A549 (cell line): ENCODE measurements at places on chromosomes 3 and 15. TPM values are rescaled to one million over a fixed set of nuclear protein-coding genes. Genes with fewer than 3 reads are reported as not detected.

DNA sequence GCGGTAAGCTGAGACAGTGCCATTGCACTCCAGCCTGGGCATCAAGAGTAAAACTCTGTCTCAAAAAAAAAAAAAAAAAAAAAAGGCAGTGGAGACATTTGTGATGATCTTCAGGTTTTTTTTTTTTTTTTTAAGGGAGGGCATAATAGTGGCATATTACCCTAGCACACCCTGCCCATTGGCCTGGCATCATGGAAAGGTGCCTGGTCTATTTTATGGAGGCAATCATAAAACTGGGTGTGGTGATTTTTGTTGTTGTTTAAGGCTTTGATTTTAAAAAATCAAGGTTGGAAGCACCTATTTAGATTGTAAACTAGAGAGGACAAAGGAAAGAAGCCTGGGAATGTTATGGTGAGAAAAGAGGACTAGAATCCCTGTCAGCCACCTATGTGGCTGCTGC lies 6.0 kb downstream of the IQGAP1 start:
- no peak for DNase-seq

The ALDH1A2 gene
- polyA plus RNA-seq = 0.22 to 0.35 TPM (median 0.25 TPM) in 3 replicates

DNA sequence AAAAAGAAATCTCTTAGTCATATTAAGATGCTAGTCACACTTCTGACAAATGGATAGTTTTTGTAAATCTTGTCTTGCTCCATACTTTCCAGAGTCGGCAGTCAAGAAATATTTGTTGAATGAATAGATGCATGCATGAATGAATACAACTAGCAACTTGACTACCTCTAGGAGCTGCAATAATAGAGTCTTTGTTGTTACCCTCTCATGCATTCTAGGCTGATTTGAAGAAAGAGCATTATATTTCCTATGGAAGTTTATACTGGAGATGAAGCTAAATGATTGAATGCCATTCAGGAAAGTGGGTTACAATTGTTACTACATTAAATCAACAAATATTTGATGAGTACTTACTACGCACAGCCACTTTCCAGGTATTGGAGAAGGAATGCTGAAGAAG lies 18.1 kb upstream of the TRAT1 start:
- no peak for DNase-seq

GRCh38 chr3:147387885-147388699 lies 18.3 kb downstream of the ZIC4 start:
- DNase-seq = no peak

DNA sequence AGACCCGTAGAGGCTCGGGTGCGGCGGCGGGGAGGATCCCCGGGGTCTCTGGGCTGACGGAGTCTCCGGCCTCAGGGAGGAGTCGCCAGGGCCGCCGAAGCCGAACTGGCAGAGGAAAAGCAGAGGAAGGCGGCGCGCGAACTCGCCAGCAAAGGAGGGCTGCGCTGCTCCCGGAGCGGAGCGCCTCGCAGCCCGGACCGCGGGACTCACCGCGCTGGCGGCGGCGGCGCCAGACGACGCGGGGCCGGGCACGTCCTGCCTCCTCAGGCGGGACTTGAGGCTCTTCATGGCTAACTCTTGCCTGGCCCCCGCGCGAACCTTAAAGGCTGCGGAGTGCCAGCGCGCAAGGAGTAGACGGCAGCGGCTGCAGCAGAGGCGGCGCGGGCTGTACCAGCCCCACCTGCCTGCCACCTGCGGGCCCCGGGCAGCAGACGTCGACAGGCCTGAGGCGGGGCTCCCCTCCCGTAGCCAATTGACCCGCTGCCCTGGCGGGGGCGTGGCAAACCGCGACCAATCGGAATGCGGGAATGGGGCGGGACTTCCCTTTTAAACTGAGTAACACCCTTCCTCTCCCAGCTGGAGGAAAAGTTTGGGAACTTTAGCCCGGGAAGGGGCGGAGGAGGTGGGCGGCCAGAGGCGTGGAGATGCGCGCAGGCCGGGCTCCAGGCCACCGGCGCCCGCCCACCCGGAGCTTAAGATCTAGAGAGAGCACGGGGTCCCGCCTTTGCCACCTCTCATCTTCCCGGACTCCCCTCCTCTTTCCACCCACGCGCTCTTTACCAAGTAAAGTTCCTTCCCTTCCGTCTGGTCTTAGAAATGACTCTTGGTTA lies at the start of gene UACA:
Gene UACA, minus strand, starts transcription at position 439 of the 830 bp plus-strand sequence. Its CDS starts 151 bp downstream, at position 288.
- DNase-seq = peak; percentile 98

DNA sequence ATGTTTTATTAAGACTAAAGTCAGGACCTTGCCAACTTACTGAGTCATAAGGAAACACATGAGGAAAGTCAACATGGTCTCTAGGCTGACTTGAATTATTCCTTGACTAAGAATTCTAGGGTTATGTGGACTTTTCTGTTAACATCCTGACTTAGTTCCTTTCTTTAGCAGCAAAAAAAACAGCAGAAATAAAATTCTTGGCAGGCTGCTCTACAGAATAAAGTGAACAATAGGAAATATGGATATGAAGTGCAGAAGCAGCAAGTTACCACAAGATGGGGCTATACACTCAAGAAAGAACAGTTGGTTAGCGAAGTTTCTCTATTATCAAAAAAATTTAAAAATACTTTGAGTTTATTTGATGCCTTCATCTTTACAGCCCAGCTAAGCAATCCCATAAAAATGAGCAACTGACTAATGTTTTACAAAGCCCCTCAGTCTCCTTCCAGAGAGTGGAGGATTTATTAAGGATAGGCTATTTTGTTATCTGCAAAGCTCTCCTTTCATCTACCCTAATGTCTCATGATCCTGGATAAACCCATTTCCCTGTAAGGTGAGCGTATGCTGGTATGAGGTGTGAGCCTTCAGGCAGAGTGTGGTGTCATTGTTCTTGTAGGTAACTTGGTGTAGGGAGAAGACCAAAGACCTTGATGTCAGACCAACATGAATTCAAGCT lies 23.1 kb upstream of the MCCC1 start:
- DNase-seq = peak; percentile 26
